ENCODE measurements at places on chromosomes 7 and 10.

- DNase-seq: no peak
Measured at GRCh38 chr10:38094927-38095574, 914 bp downstream of the ZNF37A start.

DNA sequence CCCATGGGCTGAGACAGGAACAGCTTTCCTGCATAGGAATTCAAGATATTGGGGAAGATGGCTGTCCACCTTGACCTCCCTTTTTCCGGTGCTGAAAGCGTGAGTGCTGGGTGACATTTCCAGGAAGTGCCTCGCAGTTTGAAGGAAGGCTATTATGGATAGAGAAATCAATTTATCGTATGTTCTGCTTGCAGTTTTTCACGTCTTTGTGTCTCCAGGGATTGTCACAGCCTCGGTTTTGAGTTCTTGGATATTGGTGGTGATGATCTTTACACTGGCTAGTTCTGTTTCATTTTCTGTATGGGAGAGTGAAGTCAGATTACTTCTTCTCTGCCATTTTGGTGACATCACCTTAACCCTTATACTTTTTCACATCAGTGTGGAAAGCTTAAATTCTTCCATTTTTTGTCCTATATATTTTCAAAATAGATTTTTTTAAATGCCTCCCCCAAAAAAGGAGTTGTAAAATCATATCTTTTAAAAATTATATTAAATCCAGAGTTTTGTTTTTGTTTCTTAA lies 102.5 kb upstream of the APBB1IP start:
- no peak for DNase-seq

DNA sequence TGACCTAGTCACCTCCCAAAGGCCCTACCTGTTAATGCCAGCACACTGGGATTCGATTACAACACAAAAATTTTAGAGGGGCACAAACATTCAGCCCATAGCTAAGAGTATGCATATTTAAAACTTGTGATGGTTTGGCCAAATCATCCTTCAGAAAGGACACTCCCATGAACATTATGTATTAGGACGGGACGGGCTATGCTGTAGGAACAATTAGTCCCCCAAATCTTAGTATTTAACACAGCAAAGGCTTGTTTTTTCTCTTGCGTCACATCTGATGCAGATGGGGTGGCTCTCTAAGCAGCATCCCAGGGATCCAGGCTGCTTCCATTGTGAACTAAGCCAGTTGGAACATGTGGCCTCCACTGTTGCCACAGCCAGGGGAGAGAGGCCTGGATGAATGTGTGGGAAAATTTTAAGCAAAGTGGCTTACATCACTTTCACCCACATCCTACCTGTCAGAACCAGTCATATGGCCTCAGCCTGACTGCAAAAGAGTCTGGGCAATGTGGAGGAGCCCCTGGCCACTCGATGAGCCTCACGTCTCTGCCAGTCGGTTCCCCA lies 26.6 kb downstream of the CHST3 start:
- DNase-seq: no peak

- no peak for DNase-seq
Measured at GRCh38 chr10:86840498-86840897, 84.1 kb downstream of the BMPR1A start.

- no peak for DNase-seq
Measured at GRCh38 chr10:30215623-30216022, 133.5 kb downstream of the MTPAP start.

DNA sequence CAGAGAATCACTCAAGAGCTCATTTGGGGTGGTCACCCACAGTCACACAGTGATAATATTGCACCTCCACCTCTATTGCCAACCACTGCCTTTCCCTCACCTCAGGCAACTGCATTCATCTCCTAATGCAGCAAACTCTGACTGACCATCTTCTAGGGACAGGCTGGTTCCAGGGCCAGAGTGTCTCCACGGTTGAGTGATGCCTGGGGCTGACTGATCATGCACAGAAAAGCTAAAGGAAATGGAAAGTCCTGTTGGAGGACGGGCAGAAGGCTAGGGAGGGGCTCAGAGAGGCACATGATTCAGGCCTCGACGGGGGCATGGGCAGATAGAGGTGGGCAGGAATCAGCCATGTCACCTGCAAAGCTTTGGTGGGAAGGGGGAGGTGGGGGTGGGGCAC lies 127.1 kb upstream of the TNS3 start:
- no peak for DNase-seq

- DNase-seq: no peak
Measured at GRCh38 chr10:29099415-29099814, 189.5 kb upstream of the LYZL1 start.

DNA sequence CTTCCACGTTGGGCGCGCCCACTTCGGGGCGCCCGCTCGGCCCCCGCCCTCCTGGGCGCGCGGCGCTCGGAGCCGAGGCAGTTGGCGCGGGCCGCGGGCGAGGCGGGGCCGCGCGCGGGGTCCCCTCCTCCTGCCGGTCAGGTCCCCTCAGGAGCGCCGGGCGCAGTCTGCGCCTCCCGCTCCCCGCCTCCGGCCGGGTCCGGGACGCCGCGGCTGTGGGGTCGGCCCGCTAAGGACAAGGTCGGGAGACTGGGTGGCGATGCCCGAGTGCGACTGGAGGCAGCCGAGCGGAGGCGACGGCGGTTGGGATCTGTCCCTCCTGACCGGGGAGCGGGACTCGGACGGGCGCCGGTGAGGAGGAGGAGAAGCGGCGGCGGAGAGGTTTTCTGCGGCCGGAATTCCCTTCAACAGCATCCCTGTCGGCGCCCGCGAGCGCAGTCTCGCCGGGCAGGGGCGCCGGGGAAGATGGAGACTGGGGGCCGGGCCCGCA lies at the start of gene ATRNL1:
TSS of gene ATRNL1 (plus strand) at position 80 of the 490 bp plus-strand sequence. CDS start at position 466, 386 bp downstream.
- DNase-seq: no peak

DNA sequence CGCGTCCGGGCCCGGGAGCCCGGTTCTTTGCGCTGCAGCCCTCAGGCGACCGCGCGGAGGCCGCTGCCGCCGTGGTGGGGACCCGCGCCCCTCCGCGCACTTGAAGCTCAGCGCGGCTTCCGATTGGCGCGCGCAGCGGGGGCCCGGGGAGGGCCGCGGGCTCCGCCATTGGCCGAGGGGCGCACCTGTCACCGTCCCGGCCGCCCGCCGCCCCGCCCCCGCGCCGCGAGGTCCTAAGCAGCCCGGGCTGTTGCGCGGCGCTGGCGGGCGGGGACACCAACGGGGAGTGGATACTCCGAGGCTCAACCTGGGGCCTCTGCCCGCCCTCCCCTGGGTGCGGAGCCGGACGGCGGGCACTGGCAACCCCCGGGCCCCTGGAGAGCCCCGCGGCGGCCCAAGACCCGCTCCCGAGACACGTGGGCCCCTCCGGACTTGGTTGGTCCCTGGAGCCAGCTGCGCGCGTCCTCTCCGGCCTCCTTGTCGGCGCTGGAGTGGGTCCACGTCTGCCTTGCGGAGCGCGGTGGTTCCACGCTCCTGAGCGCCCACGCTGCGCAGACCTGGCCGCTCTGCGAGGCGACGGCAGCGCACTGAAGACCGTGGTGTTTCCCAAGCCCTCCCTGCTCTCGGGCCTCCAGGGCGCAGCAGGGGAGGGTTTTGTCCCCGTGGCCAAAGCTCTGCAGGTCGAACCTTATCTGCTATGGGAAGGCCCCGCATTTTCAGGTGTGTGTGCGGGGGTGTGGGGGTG lies at the start of gene MNX1:
TSS of gene MNX1 (minus strand) at position 76 of the 745 bp plus-strand sequence. CDS start 313 bp downstream, outside the sequence.
- peak; percentile 46 for DNase-seq

- peak; percentile 7 for DNase-seq
Measured at GRCh38 chr10:78905015-78905956, 163.5 kb upstream of the ZMIZ1 start.

GRCh38 chr7:114919587-114919986 lies 2.3 kb upstream of the MDFIC start:
- DNase-seq: no peak

DNA sequence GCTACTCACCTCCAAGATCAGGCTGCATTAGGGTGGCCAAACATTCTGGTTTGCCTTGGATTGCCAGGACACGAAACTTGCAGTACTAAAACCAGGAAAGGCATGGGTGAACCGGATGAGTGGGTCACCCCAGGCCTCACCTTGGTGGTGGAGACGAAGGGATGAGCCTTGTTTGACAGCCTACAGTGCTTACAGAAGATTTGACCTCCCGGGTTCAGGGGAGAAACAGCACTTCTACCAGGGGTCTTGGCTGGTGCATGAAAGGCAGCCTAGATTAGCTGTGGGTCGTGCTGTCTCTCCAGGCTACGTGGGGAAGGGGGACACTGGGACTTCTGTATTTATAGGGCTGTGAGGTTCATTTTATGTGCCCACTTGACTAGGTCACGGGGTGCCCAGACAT lies 469.8 kb downstream of the PLXNA4 start:
- no peak for DNase-seq
